ENCODE measurements at places on chromosomes 7 and 10.

DNA sequence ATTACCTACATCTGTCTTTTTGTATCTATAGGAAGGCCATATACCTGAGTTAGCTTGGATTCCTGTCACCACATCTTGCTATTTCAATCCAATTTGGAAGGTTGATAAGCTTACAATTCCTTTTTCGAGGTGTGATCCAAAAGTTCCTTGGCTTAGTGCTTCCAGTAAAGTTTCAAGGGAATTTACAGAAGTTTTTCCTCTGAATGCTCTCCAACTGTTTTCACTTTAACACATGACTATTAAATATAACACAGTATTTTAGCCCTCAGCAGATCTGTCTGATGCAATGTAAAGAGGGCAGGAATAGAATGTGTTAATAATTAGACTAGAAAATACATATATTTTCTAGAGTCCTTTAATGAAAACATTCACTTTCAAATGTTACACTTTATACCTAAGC lies 171.4 kb downstream of the DKK1 start:
- no peak for DNase-seq

GRCh38 chr7:8111282-8111960 lies 142.8 kb downstream of the GLCCI1 start:
- DNase-seq: no peak

- DNase-seq: no peak
Measured at GRCh38 chr7:40219917-40220316, 85.1 kb downstream of the SUGCT start.

- no peak for DNase-seq
Measured at GRCh38 chr7:4817178-4817901, 41.9 kb downstream of the AP5Z1 start.

GRCh38 chr7:86653919-86654659 lies 10.4 kb downstream of the GRM3 start:
- no peak for DNase-seq

DNA sequence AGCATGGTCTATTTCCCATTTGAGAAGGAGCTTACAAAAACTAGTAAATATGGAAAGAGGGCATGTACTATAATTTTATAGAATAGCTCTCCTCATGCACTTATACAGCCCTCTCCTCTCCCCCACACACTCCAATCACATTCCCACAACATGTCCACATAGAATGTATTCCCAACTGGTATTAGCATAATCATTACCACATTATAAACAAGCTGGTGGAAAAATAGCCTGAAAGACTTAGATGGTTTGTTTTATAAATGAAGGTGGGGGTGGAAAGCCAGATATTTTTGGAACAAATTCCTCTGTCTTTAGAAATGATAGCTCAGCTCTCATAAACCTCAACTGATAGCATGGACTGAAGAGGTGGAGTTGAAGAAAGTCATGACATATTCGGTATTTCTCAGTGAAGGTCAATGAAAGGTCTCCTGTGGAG lies 410.1 kb downstream of the SUGCT start:
- no peak for DNase-seq

GRCh38 chr10:110009736-110010475 lies 2.1 kb downstream of the ADD3 start:
- peak; percentile 66 for DNase-seq

DNA sequence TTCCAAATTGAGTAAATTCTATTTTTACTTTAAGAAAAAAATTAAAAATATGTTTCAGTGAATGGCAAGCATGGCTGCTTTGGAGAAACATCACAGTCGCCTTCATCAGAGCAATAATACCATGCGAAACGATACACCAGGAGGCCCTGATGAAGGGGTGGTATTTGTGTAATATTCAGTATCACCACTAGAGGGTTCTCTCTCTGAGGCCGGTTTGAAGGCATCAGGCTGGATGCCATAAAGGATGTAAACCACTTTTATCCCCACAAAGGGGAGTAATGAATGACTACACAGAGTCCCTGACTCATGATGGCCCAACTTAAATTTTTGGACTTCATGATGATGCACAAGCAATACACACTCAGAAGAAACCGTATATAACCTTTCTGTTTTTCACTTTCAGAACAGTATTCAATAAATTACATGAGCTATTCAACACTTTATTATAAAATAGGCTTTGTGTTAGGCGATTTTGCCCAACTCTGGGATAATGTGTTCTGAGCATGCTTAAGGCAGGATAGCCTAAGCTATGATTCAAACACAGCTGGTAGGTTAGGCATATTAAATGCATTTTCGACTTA lies 95.5 kb downstream of the PPP1R17 start:
- DNase-seq: peak; percentile 62

- DNase-seq: no peak
Measured at GRCh38 chr10:86019141-86019540, 347.5 kb downstream of the GRID1 start.

- DNase-seq: no peak
Measured at GRCh38 chr10:25263931-25264330, 89.1 kb downstream of the GPR158 start.

- no peak for DNase-seq
Measured at GRCh38 chr7:131012477-131013031, 278.5 kb upstream of the KLF14 start.

DNA sequence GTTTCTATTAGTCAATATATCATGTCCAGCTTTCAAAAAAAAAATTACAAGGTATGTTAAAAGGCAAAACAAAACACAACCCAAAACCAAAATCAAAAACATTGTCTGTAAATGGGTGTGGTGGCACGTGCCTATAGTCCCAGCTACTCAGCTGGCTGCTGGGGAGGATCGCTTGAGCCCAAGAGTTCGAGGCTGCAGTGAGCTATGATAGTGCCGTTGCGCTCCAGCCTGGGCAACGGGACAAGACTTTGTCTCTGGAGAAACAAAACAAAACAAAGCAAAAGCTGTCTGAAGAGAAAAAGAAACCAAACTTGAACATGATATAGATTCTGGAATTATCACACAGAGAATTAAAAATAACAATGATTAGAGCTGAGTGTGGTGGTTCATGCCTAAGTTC lies 10.3 kb upstream of the CPA5 start:
- no peak for DNase-seq

DNA sequence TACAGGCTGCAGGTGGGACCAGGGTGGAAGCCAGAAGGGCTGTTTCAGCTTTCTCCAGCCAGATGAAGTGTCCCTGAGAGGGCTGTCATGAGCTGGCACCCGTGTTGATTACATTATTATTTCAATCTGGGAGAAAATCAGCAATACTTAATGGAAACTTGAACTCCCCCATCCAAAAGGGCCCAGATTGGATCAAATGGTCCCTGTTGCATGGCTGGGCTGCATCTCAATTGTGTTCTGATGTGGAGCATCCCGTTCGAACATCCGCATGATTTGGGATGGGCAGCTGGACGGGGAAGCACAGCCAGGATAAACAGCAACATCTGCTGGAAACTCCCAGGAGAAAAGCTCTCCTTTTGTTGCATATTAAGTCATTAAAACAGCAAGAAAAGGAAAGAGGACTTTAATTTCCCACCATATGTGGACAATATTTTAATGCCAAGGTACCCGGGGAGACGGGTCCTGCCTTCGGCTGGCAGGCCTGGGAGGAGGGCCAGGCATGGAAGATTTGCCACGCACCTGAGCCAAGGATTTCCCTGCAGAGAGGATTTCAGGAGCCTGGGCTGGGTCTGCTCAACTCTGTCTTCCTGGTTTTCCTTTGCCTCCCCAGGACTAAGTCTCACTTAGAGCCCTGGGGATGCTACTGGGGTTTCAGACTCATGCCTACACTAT lies 52.4 kb downstream of the NPTX2 start:
- DNase-seq: no peak

DNA sequence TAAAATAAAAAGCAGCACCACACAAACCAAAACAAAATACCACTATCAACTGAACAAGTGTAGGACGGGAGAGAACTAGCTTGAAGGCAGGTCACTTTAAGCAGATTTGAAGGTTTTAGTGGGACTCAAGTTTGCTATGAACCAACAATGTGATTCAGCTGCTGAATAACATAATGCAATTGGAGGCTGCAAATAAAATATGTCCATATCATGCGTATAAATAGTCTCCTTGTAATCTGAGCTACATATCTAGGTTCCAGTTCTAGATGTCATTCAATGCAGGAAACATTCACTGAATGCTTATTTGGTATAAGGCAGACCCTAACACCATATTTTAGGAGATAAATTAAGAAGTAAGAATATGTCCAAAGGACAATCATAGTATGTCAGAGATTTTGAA lies 81.4 kb upstream of the KCNIP2 start:
- DNase-seq: no peak
